ENCODE measurements at places on chromosomes 6 and 20.

- no peak for DNase-seq
Observed at GRCh38 chr6:34595332-34596184, 39.4 kb upstream of the SPDEF start.

GRCh38 chr20:50222309-50223038 is 31.8 kb downstream of the CEBPB start:
- DNase-seq, result no peak

GRCh38 chr6:31266567-31267360 is 5.1 kb downstream of the HLA-C start:
- DNase-seq, result no peak

DNA sequence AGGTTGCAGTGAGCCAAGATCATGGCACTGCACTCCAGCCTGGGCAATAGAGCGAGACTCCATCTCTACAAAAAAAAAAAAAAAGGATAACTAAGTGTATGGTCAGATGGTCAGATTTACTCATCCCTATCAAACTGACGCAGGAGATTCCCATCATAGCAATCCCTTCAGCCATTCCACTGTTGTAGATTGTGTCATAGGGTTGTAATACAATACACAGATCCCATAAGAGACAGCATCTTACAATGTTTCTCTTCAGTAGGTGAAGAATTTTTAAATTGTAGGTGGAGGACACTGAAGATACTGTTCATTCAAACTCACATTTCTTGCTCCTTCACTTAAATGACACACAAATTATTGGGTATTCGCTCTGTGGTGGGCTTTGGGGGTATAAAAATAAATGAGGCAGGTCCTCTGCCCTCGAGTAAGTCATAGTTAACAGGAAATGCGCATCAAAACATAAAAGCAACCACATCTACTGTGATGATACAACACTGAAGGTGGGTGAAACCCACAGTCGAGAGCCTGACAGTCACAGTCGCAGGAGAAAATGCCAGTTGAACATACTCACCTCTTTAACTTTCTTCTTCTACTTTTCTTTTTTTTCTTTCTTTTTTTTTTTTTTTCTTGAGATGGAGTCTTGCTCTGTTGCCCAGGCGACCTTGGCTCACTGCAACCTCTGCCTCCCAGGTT is 205.5 kb downstream of the ZNF217 start:
- DNase-seq, result no peak

DNA sequence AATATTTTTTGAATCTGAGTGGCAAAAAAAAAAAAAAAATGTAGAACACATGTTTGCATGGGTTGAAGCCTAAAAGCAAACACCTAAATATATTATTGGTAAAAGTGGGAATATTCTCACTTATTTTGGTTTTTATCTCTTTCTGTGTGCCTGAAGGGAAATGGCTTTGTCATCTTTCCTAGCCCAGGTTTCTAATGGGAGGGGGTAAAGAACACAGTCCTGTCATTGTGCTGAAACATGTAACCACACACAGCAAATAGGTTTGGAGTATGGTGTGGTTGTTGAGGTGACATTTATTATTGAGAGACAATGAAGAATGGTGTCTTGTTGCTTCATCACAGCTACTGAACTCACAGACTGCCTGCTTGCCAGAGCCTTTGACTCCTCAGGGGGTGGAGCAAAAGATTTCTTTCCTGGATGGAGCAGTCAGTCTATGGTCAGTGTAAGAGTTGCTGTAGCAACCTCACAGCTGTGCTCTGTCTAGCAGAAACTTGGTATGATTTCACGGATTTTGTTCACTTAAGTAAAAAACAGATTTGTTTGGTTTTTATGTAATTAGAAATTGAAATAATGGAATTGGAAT is 70.2 kb downstream of the CEP57L1 start:
- no peak for DNase-seq

DNA sequence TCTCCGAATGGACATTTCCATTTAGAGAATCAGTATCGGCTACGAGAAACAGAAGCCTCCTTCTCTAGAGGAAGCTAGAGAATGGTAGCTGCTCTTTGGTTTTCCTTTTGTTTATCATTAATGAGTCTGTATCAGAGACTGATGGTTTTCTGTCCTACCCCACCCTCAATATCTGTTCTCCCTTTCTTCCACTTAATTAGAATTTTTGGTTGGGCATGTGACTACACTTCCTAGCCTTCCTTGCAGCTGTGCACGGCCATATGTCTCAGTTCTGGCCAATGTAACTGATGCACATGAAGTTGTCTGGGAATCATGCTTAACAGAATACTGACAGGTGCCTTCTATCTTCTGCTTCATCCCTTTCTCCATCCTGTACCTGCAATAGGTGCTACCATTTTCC is 19.0 kb downstream of the RNF24 start:
- no peak for DNase-seq

GRCh38 chr20:34459209-34459897 is 56.9 kb upstream of the DYNLRB1 start:
- DNase-seq, result no peak

GRCh38 chr6:3324262-3324942 is 65.7 kb downstream of the PSMG4 start:
- DNase-seq, result peak; percentile 95

DNA sequence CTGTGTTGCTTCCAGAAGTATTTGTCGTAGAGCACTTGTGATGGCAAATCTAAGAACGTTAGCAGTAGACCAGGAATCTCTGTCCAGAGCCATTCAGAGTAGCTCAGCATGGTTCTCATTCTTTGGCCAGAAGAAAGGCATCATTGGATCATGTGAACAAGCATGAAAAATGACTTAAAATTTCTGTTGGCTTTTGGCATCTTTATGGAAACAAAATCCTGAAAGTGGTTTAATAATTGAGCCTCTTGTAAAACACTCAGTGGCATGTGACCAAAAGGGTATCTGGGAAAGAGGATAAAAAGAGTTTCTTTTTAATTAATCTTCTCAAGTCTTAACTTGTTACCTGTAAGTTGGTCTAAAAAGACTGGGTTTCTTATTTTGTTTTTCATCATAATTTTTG is 55.2 kb downstream of the PTPN1 start:
- no peak for DNase-seq

DNA sequence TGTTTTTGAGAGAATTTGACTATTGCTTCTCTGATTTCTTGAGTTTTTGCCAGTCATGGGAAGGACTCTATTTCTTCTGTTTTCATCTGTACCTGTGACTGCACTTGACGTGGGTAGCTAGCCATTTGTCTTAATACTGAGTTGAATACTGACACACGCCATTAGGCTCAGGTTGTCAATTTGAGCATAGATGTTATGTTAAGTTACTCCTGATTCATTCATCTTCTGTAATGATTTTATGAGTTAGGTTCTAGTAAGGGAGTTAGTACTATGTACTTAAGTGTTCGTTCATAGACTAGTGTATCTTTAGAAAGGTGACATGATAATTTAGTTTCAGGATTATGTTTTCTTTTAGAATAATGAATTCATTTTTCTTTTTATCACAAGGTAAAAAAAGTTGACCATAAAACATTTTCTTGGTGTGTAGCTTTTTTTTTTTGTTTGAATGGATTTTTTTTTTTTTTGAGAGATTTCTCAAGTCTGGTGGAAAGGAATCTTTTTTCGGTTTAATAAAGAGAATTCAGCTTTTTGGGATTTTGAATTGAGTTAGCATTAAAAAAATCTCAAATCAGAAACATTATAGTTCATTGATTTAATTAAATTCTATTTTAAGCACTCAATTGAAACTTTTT is 1.7 kb downstream of the AFDN start:
- no peak for DNase-seq

DNA sequence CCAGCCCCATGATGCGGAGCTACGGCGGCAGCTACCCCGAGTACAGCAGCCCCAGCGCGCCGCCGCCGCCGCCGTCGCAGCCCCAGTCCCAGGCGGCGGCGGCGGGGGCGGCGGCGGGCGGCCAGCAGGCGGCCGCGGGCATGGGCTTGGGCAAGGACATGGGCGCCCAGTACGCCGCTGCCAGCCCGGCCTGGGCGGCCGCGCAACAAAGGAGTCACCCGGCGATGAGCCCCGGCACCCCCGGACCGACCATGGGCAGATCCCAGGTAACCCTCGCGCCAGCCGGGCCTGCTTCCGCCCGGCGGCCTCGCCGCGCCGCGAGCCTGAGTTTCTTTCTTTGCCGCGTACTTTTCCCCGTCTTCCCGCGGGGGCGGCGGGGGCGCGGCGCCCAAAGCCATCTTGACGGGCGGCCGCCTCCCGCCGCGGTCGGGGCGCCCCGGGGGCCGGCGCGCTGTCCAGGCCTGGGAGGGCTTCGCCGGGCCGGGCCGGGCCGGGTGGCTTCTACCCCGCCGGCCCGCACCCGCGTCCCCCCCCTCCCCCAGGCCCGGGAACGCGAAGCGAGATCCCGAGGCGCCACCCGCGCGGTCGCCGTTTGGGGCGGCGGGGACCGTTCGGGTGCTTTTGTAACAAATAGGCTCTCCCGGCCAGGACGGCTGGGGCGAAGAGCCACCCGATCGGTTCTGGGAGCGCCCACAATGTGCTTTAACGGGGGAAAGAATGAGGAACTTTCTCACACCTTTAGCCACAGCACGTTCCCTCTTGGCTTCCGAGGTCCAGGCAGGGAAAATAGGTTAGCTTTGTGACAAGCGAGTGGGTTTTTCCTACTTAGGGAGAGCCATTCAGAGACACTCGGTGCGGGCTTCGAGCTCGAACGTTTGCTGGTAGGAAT is 2.3 kb downstream of the ARID1B start:
- no peak for DNase-seq

GRCh38 chr6:157823001-157823527 is at the start of gene SNX9:
Gene SNX9, plus strand, starts transcription at chr6:157823246. Its CDS starts 189 bp downstream, at chr6:157823435.
- DNase-seq, result peak; percentile 56

DNA sequence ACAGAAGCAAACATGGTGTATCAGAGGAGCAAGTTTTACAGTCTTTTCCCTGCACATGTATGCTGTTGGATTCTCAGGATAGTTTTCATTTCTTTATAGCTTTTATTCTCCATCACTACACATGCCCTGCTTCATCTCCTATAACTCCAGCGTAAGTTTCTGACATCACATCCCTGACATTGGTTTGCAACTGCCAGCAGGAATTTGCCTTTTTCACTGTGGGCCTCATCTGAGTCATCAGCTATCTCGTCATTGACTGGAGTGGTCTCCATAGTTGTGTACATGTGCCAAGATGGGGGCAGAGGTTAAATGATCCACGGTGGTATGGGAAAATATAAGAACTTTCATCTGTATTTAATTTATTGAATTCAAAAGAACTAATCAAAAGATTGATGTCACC is 96.7 kb downstream of the SLX4IP start:
- no peak for DNase-seq

GRCh38 chr6:3228771-3229565 is 1.5 kb upstream of the TUBB2B start:
- no peak for DNase-seq

DNA sequence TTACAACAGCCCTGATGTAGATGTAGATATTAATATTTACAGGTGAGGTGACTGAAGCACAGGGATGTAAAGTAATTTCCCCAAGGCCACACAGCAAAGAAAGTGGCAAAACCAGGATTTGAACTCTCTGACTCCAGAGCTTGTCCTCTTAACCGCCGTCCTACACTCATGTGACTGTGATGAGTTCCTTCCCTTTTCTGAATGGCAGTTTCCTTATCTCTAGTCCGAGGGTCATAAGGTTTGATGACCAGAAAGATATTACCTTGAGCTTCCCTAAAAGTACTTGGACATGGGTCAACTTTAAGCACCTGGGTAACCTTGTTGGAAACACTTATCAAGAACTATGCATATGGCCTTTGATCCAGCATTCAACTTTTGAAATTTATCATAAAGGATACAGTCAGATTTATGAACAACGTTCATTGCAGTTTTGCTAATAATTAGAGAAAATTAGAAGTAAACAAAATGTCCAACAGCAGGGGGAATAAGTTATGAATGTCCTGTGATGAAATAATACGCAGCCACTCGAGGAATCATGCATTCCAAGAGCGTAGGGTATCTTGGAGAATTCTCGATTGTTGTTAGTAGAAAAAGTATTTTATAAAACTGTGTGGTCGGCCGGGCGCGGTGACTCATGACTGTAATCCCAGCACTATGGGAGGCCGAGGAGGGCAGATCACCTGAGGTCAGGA is 2.3 kb upstream of the TLDC2 start:
- no peak for DNase-seq

DNA sequence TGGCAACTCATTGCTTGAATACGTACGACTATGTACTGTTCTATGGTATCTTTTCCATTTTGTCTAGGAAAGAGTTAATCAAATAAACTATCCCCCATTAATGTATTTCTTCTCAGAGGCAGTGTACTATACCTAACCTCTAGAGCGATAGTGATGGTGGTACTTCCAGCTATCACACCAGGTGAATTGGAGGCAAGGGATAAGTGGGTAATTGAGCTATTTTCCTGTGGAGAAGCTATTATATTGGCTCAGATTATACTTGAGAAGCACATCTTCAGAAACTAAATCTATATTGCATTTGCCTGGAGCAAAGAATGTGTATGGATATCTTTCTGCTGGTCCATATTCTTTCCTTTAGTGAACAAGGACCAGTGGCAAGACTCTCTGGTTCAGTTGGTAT is 430.7 kb upstream of the KHDRBS2 start:
- DNase-seq, result no peak

DNA sequence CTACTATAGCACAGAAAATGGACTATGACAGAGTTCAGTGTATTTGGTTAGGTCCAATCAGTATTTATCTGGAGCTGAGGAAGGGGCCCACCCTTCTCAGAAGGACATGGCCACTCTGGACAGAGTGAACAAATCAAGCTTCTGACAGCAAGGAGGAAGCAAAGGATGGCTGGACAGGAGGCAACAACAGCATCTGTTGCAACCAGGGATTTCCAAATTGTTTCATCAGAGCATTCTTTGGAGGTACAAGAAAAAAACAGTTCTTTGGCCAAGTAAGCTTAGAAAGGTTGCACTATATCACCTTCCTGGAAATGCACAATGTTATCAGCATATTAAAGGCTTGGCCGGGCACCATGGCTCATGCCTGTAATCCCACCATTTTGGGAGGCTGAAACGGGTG is 118.7 kb upstream of the SLC22A16 start:
- DNase-seq, result no peak

- peak; percentile 74 for DNase-seq
Observed at GRCh38 chr6:80607811-80608391, 501.4 kb downstream of the BCKDHB start.

- no peak for DNase-seq
Observed at GRCh38 chr6:112439432-112439831, 92.3 kb downstream of the RFPL4B start.

- no peak for DNase-seq
Observed at GRCh38 chr6:106634565-106634964, 5.2 kb downstream of the QRSL1 start.

DNA sequence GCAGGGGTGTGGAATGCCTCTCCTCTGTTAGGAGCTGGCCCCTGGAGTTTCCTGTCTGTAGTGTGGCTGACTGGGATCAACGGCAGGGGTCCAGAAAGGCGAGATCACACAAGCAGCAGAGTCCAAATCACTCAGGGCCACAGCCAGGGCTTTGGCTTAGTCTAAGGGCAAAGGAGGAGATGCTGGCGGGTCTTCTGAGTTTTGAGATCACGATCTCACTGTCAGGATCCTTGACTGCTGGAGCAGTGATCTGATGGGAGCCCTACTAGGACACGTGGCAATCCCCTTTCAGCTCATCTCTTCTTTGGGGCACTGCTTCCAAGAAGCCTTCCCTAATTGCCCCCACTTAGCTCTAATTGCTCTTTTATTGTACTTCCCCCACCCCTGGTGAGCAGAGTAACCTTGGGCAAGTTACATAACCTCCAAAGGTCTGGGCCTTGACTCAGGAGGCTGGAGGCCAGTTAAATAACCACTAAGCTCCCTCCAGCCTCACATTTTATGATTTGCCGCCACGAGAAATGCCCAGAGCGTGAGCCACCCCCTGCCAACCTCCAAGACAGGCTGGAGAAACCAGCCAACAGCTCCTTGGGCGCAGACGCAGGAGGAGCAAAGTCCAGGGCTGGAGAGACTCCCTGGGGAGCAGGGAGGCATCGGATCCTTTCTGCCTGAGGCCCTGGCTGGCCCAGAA is 12.0 kb downstream of the KCNK5 start:
- no peak for DNase-seq

Data from RCC 7860 (cell line).